Stimulated activated CD4-positive, alpha-beta T cell treated with anti-CD3 and anti-CD28 coated beads, TNF-alpha, amount 100 ng/mL, for 1 hour (primary cell): ENCODE measurements at places on chromosomes 6 and 20.

DNA sequence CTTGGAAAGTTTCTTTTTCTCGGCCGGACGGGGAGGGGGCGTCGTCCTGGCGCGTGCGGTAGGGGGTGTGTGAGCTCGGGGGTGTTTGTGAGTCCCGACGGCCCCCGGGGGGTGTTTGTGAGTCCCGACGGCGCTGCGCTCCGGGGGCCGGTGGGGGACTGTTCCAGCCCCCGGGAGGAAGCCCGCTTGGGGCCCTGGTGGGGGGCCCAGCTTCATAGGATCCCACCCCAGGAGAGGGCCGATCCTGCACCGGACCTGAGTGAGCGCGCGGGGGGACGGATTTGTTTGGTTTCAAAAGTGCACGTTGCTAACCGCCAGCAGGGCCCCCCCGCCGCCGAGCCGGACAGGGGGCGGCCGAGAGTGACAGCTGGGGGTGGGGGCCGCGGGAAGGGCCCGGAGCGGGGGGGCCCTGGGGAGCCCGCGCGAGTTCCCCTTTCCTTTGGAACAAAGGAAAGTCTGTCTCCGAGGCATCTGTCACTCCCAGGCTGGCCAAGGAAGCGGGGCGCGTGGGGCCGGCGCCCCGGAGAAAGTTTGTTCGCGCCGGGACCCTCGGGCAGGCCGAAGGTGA lies 485 bp downstream of the TGIF2 start:
- no peak for DNase-seq

DNA sequence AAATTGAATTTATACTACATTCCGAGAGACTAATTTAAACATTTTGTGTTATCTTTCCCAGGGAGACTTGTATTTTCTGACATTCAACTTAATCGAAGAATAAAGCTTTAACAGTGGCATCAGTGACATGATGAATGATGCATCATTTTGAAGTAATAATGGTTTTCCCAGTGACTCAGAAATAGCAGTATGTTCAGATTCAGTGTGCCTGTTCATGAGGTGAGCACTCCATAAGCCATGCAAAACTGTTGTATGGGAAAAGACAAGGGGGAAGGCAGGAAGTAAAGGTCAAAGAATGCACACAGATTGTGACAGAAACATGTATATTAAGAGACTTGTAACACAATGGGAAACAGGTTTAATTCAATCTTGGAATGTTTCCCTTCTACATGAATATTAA lies 1348.2 kb upstream of the GJE1 start:
- DNase-seq, result no peak

GRCh38 chr20:13419477-13419876 lies 198.4 kb downstream of the ISM1 start:
- no peak for DNase-seq

DNA sequence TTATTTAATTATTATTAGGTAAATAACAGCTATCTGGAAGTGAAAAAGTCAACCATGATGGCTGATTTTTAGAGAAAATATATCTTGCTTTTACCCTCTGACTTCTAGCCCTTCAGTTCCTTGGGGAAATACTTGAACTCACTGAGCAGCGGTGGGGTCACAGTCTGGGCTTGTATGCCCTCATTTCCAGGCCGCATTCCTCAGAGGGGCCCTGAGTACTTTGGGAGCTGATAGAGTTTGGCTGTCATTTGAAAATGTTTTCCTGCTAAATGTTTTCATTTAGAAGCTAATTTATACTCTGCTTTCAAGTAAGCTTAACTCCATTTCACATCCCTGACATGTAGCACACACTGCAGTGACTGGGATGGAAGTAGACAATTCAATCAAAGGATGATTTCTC lies 1028.5 kb downstream of the KIF16B start:
- no peak for DNase-seq

DNA sequence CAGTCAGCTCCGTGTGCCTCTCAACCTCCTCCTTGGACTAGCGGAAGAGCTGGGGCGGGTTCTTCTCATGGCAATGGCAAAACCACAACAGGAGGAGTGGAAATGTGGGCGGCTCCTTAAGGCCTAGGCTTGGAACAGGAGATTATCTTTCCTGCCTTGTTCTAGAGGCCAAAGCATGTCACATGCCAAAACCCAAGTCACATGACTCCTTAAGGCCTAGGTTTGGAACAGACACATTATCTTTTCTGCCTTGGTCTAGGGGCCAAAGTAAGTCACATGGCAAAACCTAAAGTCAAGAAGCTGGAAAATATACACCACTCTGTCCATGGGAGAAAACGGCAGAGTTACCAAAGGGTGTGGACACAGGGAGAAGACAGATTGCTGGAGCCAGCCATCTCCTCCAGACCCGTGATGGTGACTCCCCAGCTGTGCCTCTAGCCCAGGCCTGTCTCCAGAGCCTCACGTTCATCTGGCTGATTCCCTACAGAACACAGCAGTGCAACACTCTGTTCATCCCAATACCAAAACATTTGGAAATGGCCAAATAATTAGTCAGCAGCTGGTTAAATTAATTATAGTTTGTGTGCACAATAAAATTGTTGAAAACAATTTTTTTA lies 34.2 kb downstream of the ANKRD60 start:
- DNase-seq, result no peak

- no peak for DNase-seq
These were observed 183.9 kb downstream of the DLL1 start for GRCh38 chr6:170106906-170107525.

- DNase-seq, result no peak
These were observed 984 bp downstream of the TFAP2C start for GRCh38 chr20:56630086-56630493.

- no peak for DNase-seq
These were observed 277.0 kb upstream of the PTCHD4 start for GRCh38 chr6:48388044-48388443.

- DNase-seq, result no peak
These were observed 27.5 kb downstream of the CAPN11 start for GRCh38 chr6:44185953-44186634.

DNA sequence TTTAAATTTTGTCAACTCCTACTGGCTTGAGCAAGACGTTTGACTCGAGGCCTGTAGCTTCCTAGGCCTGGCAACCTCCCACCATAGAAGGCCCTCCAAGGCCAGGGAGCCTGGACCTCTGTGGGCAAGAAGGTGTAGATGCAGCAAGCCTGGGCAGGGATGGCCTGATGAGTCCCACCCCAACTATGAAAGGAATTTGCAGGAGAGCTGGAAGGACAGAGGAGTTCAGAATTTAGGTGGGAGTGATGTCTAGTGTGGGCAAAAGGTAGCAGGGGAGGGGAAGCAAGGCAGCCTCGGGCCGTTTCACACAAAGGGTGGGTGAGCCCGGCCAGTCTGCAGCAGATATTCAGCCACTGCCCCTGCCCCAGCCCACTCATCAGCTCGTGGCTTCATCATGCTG lies 245.2 kb downstream of the CDH26 start:
- no peak for DNase-seq

DNA sequence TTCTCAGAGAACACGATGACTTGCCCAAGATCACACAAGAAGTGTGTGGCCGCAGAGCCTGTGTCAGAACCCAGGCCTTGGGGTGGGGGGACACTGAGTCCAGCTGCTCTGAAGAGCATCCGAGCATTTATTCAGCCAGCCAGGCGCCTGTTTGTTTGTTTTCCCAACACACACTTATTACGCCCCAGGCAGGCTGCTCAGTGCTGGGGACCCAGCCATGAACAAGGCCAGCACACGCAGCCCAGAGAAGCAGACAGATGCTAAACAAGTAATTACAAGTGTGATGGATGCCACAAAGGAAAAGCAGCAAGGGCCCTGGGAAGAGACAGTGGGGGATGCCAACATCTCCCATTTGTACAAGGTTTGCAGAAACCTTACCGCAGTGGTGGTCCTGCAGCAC lies 19.4 kb upstream of the SIRPA start:
- DNase-seq, result no peak

GRCh38 chr20:20489648-20490341 lies 121.9 kb downstream of the INSM1 start:
- DNase-seq, result no peak

DNA sequence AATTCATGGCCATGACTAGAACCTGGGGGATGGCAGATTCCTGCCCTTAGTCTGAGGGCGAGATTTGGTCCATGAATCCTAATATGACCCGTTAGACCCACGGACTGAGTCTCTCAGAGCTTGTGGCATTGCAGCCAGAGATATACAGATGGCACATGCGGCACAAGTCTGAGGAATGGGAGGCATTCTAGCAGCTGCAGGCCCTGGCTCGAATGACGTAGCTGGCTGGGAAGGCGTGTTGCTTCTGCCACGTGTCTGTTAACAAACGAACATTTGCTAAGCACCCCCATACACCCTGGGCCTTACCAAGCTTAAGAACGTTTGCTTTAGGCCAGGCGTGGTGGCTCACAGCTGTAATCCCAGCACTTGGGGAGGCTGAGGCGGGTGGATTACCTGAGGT lies 68.0 kb downstream of the CD164 start:
- DNase-seq, result no peak

DNA sequence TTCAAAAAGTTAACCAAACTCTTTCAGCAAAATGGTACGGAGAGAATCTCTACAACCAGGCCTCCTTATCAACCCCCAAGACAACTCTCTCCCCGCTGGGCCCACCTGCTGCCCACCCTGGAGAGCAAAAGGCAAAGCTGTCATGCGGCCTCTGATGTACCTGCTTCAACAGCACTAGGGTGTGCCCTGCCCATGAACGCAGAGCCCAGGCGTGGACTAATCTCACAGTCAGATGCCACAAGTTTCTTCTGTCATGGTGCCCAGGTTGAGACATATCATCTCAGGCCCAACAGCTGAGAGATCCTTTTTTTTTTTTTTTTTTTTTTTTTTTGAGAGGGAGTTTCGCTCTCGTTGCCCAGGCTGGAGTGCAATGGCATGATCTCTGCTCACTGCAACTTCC lies 26.3 kb downstream of the SLC2A4RG start:
- DNase-seq, result no peak

- no peak for DNase-seq
These were observed 3.9 kb upstream of the MRPS10 start for GRCh38 chr6:42221546-42221945.

GRCh38 chr6:112466373-112467151 lies 119.4 kb downstream of the RFPL4B start:
- no peak for DNase-seq

DNA sequence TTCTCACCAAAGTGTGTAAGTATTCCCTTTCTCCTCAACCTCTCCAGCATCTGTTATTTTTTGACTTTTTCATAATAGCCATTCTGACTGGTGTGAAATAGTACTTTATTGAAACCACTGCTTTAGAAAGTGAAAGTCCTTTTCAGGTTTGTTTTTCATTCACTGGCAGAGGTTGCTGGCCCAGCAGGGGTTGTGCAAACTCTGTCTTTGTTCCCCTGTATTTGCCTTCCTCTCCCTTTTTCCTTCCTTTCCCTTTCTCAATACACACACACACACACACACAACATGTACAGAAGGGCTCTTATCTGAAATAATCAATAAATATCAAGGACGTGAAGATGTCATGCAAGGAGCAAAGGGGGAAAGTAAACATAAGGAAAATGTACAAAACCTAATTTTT lies 99.8 kb downstream of the LY86 start:
- DNase-seq, result no peak

GRCh38 chr6:14063756-14064155 lies 53.8 kb upstream of the CD83 start:
- no peak for DNase-seq

DNA sequence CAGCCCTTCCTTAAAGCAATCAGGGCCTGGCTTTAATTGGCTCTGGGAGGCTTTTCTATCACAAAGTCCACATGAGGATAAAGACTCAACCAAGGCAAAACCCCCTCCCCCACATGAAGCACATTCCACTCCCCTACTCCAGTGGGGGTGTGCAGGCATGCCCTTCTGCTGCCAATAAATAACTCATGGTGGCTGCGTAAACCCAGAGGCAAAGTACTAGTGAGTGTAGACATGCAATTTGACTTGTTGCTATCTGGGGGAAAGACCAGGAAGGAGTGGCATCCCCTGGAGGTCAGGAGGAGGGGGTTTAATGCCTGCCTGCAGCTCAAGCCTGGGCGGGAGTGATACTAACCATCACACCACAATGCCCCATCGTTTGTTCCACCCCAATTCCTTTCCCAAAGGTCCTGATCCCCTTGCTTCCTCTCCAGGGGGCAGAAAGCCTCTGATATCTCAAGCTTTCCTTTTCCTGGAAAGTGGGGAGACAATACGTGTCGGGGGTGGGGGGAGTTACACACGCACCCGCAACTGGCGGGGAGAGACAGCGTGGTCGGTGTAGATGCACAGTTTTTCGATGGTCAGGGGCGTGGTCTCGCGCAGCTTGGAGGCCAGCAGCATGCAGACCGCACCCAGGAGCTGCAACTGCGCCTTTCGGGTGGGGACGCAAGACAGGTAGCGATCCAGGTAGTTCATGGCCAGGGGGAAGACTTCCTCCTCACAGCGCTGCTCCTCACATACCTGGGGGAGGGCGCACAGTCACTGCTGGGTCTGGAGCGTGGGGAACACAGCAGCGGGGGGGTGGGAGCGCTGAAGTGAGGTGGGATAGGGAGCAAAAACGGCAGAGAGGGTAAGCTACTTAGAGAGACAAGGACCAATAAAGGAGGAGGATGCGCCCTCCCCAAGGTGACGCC lies 1.5 kb downstream of the CCND3 start:
- DNase-seq, result no peak

DNA sequence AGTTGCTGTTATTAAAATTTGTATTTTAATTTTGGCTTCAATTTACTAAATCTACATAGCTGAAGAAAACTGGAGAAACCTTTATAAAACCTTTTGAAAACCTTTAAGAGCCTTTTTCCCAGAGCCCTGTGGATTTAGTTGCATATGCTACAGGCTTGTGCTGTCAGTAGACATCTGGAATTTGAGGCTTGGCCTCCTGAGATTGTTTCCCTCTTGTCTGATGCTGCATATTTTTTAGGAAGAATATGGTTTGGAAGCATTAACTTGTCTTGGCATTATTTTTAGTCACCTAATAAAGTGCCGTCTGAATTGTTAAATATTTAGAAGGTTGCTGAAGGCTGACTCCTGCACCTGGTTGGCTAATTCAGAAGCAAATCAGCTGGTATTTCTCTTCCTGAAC lies 369.4 kb downstream of the UTRN start:
- DNase-seq, result no peak

GRCh38 chr20:32968478-32969241 lies 35.6 kb downstream of the SUN5 start:
- no peak for DNase-seq

DNA sequence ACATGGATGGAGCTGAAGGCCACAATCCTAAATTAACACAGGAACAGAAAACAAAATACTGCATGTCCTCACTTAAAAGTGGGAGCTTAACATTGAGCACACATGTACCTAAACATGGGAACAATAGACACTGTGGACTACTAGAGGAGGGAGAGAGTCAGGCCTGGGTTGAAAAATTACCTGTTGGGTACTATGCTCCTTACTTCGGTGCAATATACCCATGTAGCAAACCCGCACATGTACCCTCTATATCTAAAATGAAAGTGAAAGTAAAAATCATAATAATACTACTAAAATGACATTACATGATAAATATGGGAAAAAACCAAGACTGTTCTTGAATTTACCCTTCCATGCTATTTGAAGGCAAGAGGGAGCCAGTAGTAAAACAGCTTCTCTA lies 1273.8 kb upstream of the ADGRB3 start:
- DNase-seq, result no peak

- DNase-seq, result no peak
These were observed 9.8 kb upstream of the TPBG start for GRCh38 chr6:82353848-82354247.

- DNase-seq, result no peak
These were observed 5.1 kb upstream of the TUBB1 start for GRCh38 chr20:59013959-59014608.

- DNase-seq, result no peak
These were observed 7.3 kb downstream of the RAB32 start for GRCh38 chr6:146550911-146551310.

- DNase-seq, result no peak
These were observed 22.9 kb upstream of the HLA-B start for GRCh38 chr6:31379850-31380249.

- no peak for DNase-seq
These were observed 13.6 kb downstream of the IL17F start for GRCh38 chr6:52230685-52231084.
